Suprapubic skin (tissue), 4 donors: ENCODE measurements at places on chromosomes 16 and 17. TPM values are rescaled to one million over a fixed set of nuclear protein-coding genes. Genes with fewer than 3 reads are reported as not detected.
A peak's percentile ranks its signal among the peaks of the same experiment; 100 is the strongest.

RHOT1 gene
- 53.5 TPM for total RNA-seq

CHST4 gene
- total RNA-seq = not detected

GRCh38 chr17:69523244-69523861, 108.9 kb downstream of the MAP2K6 start:
- no peak overlapping the region for H3K27ac ChIP-seq
- peaks cover 22% of the 10 kb centered on the region for H3K36me3 ChIP-seq
- no peak overlapping the region for H3K4me3 ChIP-seq

KRTAP3-2 gene
- 8.0 TPM for total RNA-seq

TPSAB1 gene
- total RNA-seq = 15.0 TPM

- peak overlapping the region; percentile 78 for H3K4me3 ChIP-seq
- peaks cover 11% of the 10 kb centered on the region for H3K27me3 ChIP-seq
- H3K4me1 ChIP-seq = peaks cover 25% of the 10 kb centered on the region
- no peak for DNase-seq
- H3K36me3 ChIP-seq = no peaks in the 10 kb centered on the region
Measured at GRCh38 chr16:88533381-88533917, 36.8 kb upstream of the ZC3H18 start.

DNA sequence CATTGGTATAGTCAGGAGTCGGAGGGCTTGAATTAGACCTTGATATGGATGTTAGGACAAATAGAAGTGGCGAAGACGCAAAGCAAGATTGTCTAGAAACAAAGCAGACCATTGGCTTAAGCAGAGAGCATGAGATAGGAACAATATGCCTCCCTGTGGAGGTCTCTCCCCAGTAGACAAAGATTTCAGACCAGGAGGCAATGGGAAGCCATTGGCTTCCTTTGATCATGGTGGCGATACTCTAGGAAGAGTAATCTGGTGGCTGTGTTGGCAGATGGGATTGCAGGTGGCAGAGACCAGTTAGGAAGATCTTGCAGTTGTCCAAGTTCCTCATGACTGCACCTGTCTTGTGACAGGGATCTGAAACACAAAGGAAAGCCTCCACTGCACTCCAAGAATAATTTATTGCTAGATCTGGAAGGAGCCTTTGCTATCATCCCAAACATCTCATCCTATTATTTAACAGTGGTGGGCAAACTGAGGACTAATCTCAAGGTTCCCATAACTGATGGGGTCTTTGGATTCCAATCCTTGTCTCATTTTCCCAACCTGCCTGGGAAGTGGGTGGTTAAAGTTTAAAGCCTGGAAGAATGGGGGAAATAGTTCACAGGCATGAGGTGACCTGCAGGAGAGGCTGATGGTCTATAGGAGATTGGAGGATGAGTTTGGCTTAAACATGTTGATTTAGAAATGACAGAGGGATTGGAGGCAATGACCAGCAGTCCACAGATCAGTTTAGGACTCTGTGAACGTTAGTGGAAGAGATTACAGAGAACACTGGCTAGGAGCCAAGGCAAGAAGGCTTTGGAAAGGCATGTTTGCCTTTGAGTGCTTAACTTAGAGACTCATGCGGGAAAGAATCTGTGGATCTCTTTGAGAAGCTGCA, 37.0 kb downstream of the HLF start:
- H3K27me3 ChIP-seq = no peaks in the 10 kb centered on the region
- H3K27ac ChIP-seq = no peak overlapping the region
- no peak for DNase-seq
- H3K36me3 ChIP-seq = peaks cover 2% of the 10 kb centered on the region
- H3K4me1 ChIP-seq = no peaks in the 10 kb centered on the region
